ENCODE measurements at places on chromosomes 2 and 18. TPM values are rescaled to one million over a fixed set of nuclear protein-coding genes. Genes with fewer than 3 reads are reported as not detected.

The UGT1A4 gene
- total RNA-seq, result not detected

The PFN4 gene
- 0.83 TPM for total RNA-seq

DNA sequence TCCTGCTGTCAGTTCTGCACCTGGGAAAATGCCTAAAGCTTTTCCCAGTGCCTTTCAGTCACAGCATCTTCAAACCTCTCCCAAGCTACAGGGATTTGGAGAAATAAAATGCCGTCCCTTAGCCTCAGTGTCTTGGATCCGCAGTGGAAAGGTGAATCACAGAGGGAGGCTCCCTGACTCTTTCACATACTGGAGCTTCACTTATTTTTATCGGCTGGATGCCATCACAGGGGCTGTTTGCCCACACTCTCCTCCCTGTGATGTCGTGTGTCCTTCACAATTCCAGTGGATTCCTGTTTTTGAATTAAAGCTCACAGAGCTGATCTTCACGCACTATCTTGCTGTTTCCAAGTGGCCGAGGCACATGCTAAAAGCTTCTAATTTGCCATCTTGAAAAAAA, 1303.1 kb upstream of the DDX18 start:
- DNase-seq, result no peak

- DNase-seq, result no peak
Observed at GRCh38 chr2:32355976-32356680, 695 bp upstream of the BIRC6 start.

The EVA1A gene
- total RNA-seq, result not detected

Measured in right cardiac atrium (tissue), 5 donors.